Globus pallidus (tissue), 1 donor: ENCODE measurements at places on chromosomes 7 and 10.

- DNase-seq = no peak
These were observed 99.4 kb downstream of the EBF3 start for GRCh38 chr10:129864601-129865126.

GRCh38 chr10:110167149-110167548 is 40.3 kb upstream of the MXI1 start:
- no peak for DNase-seq

- no peak for DNase-seq
These were observed 6.0 kb upstream of the FAM170B start for GRCh38 chr10:49139846-49140195.

GRCh38 chr10:130393342-130393741 is 257.2 kb downstream of the GLRX3 start:
- DNase-seq = no peak

- DNase-seq = no peak
These were observed 71.8 kb downstream of the AFAP1L2 start for GRCh38 chr10:114332301-114333192.

GRCh38 chr7:39651265-39651664 is 27.9 kb downstream of the RALA start:
- DNase-seq = no peak

DNA sequence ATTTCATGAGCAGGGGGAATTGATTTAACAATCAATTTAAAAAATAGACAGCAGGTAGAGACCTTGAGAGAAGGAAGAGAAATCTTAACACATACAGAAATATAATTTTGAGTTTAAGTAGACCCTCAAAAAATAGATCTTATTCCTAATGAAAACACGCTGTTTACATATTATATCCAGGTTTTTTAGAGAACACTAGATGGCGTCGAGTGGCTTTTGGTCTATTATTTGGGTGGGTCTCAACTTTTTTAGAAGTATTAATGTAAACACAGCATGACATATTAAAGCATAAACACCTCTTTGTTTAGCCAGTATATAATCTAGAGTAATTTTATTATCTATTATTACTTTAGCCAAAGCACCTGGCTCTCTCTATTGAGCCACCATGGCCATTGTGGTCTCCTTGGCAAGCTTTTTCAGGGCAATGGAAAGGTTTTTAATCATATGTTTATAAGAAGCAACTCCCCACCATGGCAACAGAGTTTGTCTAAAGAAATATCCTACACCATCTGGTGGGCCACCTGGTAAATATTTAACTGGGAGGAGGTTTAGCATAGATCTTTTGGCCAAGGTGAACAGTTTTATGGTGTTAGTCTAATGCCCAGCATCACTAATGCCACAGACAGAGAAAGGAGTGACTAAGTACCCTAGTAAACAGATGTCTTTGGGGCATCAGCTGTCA is 59.7 kb upstream of the PRSS1 start:
- DNase-seq = no peak

- no peak for DNase-seq
These were observed 242.8 kb downstream of the PHTF2 start for GRCh38 chr7:78041423-78041822.

- DNase-seq = no peak
These were observed 11.5 kb downstream of the ARL3 start for GRCh38 chr10:102702742-102703141.

- peak; percentile 71 for DNase-seq
These were observed 8.3 kb upstream of the OCM start for GRCh38 chr7:5872326-5872725.

DNA sequence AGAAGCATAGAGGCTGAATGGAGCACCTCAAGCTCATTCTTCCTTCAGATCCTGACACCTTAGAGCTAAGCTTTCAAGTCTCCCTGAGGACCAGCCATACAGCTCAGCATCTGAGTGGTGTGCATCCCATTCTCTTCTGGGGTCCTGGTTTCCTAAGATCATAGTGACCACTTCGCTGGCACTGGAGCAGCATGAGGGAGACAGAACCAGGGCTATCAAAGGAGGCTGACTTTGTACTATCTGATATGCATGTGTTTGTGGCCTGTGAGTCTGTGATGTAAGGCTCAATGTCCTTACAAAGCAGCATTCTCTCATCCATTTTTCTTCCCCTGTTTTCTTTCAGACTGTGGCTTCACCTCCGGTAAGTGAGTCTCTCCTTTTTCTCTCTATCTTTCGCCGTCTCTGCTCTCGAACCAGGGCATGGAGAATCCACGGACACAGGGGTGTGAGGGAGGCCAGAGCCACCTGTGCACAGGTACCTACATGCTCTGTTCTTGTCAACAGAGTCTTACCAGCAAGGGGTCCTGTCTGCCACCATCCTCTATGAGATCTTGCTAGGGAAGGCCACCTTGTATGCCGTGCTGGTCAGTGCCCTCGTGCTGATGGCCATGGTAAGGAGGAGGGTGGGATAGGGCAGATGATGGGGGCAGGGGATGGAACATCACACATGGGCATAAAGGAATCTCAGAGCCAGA is 31.0 kb downstream of the PRSS2 start:
- DNase-seq = no peak

GRCh38 chr7:28389504-28390395 is 22.6 kb upstream of the CREB5 start:
- DNase-seq = peak; percentile 84

DNA sequence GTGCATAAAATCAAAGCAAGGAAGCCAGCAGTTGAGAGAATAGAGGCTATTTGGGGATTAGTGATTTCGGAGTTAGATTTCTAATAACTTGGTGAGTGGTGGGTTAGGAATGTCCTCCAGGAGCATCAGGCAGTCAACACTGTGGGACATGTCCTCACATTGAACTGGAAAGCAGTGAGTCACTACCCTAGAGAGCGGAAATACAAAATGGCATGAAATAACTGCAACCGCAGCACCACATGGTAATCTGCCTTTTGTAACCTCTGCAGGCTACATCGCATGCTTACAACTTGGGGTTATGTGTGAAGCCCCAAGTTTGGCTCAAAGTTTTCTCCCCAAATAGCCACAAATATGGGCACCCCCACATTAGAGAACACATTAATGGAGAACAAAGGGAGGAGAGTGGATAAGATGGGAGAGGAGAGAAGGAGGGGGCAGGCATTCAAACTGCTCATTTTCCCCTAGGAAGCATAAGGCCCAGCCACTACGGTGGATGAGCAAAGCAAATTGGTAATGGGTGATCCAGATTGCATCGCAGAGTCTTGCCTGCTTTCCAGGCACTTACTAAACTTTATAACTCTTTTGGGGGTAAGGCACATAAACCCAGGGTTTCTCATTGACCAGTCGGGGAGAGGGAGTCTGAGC is 22.0 kb upstream of the SLF2 start:
- no peak for DNase-seq

GRCh38 chr10:1115607-1115955 is 59.4 kb downstream of the WDR37 start:
- no peak for DNase-seq

DNA sequence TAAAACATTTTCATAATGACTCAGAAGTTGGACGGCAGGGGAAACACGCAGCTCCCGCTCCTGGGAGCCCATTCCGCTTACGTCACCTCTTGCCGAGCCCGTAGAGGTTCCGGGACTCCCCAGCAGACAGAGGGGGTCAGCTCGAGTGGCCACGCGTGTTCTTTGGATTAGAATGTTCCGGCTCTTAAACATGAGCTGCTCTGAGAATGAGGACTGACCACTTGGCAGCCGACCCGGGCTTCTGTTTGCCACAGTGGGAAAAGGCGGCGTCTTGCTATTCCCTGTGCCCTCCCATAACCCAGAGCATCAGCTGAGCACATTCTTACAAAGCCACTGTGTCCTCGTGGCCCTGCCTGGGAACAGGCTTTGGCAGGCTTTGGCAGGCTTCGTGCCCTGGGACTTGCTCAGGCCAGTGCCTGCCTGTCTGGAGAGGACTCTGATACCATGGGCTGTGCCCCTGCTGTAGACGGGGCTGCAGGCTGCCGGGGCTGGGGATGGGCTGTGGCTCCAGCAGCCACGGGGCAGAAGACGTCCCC is 40.1 kb downstream of the PFKP start:
- DNase-seq = peak; percentile 92

DNA sequence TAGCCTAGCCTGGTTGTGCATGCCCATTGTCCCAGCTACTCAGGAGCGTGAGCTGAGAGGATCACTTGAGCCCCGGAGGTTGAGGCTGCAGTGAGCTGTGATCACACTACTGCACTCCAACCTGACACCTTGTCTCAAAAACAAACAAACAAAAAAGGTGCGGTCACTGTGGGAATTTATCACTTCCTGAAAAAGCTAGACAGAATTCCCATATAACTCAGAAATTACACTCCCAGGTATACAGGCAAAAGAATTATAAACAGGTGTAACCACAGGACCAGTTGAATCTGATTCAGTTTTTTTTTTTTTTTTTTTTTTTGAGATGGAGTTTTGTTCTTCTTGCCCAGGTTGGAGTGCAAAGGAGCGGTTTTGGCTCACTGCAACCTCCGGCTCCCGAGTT is 3.2 kb upstream of the OGDH start:
- DNase-seq = no peak

DNA sequence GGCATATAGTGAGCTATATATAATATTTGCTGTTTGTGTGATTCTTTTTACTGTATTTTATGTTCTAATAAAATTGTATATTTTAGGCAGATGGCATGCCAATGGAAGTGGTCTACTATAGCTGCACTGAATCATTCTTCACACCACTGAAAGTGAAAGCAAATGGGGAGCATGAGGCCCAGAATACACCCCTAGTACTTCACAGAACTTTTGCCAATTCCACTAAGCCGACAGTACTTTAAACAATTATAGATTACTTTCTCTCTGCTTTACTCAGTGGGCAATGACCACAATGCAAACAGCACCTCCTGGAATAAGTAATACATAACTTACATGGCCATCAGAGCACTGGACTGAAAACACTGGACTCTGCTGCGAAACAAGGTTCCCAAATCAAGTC is 70.2 kb downstream of the ANKRD26 start:
- DNase-seq = no peak

- DNase-seq = peak; percentile 23
These were observed 168.9 kb upstream of the ASAH2 start for GRCh38 chr10:50420196-50420595.

DNA sequence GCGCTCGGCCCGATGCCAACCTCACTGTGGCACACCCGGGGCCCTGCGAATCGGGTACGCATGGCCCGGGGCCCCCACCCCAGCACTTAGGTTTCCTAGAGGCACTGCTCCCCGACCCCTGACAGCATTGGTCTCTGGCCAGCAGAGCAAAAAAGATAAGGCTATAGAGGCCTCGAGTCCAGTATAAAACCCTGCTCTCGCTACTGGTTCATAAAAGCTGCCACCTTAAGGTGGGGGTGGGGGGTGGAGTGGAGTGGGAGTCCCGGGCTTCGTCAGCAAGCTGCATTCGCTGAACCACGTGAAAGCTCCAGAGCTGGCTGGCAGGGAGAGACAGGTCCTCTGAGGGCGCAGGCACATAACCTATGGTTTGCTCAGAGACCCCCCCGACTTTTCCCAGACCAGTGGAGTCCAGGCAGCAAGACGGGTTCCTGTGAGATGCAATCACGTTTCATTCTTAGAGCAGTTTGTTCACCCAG is 1.3 kb downstream of the KAZALD1 start:
- DNase-seq = no peak

GRCh38 chr10:63281967-63282366 is 148.8 kb downstream of the NRBF2 start:
- no peak for DNase-seq

GRCh38 chr10:89029785-89030437 is 39.3 kb downstream of the FAS start:
- peak; percentile 85 for DNase-seq

DNA sequence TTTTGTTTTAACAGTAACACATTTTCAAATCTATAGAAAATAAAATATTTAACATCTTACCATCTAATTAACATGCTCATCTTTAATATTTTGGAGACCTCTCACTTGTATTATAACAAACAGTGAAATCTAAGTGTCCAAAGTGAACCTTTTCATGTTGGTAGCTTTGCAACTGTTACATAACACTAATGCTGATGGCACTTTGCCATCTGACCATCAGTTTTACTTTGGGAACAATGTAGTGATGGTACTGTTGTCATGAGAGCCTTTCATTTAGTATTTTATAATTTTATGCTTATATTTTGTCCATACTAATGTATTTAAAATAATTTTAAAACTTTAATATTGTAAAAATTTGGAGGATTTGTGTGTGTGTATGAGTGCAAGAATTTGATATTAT is 1017.0 kb upstream of the KCND2 start:
- DNase-seq = no peak

- no peak for DNase-seq
These were observed 373.5 kb downstream of the GRID1 start for GRCh38 chr10:85993140-85993539.

DNA sequence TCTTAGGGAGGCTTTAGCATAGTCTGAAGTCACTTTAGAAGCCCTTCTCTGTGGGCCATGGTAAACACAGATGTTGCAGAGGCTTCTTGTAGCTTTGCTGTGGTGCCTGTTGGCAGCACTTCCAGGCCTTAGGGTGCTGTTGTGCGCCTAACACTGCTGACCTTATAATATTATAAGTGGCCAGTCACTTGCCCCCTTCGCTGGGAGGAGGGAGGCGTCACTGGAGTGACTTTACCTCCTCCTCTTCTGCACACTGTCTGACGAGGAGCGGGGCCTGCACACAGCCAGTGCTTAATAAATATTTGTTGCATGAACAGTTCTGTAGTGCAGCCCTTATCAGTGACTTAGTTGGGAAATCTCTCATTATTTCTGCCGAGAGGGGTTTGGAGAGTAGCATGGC is 63.3 kb downstream of the WDR37 start:
- DNase-seq = no peak

GRCh38 chr7:133053321-133053891 is 28.5 kb downstream of the CHCHD3 start:
- DNase-seq = no peak

GRCh38 chr10:79221110-79222051 is 125.9 kb upstream of the PPIF start:
- DNase-seq = peak; percentile 67

DNA sequence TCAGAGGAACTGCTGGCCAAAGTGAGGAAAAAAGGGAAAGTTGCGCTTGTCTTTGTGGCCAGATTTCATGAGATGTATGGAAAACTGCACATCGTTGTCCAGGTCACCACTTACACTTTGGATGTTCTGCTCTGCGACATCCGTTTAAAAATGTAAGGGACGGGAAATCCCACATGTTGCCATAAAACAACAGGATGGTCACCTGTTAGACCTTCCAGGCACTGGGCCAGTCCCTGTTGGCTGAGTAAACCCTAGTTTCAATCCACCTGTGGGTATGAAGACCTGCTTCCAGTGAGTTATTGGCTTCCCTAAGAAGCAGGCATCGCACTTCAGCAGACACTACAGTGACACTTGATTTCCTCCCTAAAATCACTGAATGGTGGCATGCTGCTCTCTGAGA is 2.7 kb upstream of the STAMBPL1 start:
- no peak for DNase-seq

GRCh38 chr7:45609180-45609579 is 35.0 kb downstream of the ADCY1 start:
- DNase-seq = no peak

DNA sequence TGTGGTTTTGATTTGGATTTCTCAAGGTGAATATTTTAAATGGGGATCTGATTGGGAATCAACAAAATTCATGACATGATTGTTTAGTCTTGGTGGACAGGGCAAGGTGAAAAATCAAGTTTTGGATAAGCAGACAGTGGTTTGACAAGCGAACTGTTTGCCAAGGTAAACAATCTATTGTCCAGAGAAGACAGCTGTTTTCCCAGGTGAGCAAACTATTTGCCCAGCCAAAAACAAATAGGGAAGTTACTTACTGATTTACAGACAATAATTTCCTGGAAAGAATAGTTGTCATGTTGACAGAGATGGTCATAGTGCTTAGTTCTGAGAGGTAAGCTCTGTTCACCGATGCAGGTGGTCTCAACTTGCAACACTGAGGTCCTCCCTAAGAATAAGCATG is 94.0 kb upstream of the STEAP1B start:
- DNase-seq = no peak

- no peak for DNase-seq
These were observed 82.5 kb downstream of the AHR start for GRCh38 chr7:17380736-17381662.
